Immature natural killer cell (primary cell): ENCODE measurements at places on chromosomes 1 and 21.

- H3K4me1 ChIP-seq: peaks cover 2% of the 10 kb centered on the region
- H3K27me3 ChIP-seq: peaks cover 4% of the 10 kb centered on the region
- H3K36me3 ChIP-seq: peaks cover 9% of the 10 kb centered on the region
- DNase-seq: no peak
- H3K27ac ChIP-seq: no peak overlapping the region
- no peak overlapping the region for H3K4me3 ChIP-seq
These were observed 4.6 kb downstream of the SPATC1L start for GRCh38 chr21:46179708-46180078.

GRCh38 chr1:204462229-204462561, 32.4 kb downstream of the PIK3C2B start:
- peaks cover 31% of the 10 kb centered on the region for H3K36me3 ChIP-seq
- peaks cover 68% of the 10 kb centered on the region for H3K4me1 ChIP-seq
- H3K27ac ChIP-seq: peak overlapping the region; percentile 63
- H3K4me3 ChIP-seq: no peak overlapping the region
- no peak for DNase-seq

DNA sequence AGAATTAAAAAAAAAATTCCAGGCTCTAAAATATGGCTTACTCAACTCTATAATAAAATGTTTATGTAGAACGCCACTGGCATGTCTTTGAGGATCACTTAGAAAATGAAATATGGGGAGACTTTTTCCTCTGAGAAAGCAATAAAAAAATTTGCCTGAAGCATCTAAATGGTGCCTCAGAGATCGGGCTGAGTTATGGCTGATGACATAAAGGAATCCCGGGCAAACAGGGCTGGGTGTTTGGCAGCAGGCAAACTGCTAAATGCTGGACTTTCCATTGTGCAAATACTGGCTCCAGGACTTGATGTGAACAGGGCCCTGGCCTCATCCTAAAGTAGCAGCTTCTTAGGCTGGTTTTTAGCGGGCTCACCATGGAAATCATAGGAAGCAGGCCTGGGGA, 44.5 kb upstream of the C1orf87 start:
- DNase-seq: no peak
- no peak overlapping the region for H3K27ac ChIP-seq
- no peaks in the 10 kb centered on the region for H3K27me3 ChIP-seq
- no peaks in the 10 kb centered on the region for H3K36me3 ChIP-seq
- no peak overlapping the region for H3K4me3 ChIP-seq

- H3K4me1 ChIP-seq: peaks cover 7% of the 10 kb centered on the region
- DNase-seq: peak; percentile 47
- peaks cover 11% of the 10 kb centered on the region for H3K36me3 ChIP-seq
These were observed at the start of gene CFAP126 for GRCh38 chr1:161367684-161368400. CFAP126 (minus strand) TSS chr1:161367876; CDS start chr1:161367868, 8 bp downstream.

DNA sequence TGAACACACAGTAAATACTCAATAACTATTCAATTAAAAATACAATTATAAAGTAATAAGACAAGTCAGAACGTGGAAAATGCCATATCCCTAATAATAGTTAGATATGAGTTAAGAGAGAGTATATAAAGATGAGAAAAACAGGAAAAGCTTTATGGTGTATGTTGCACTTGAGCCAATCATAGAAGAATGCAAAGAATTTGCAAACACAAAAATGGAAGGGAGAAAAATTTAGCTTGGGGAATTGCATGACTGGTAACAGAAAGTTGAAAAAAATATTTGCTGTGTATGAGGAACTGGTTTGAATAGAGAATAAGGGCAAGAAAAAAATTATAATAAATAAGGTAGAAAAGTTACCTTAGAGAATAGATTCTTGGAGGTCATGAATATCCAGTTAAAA, 739.6 kb upstream of the CXADR start:
- no peak overlapping the region for H3K4me3 ChIP-seq
- no peak overlapping the region for H3K27ac ChIP-seq
- H3K36me3 ChIP-seq: no peaks in the 10 kb centered on the region
- H3K27me3 ChIP-seq: no peaks in the 10 kb centered on the region
- H3K4me1 ChIP-seq: no peaks in the 10 kb centered on the region
- DNase-seq: no peak

- no peak overlapping the region for H3K4me3 ChIP-seq
- no peaks in the 10 kb centered on the region for H3K4me1 ChIP-seq
- H3K36me3 ChIP-seq: no peaks in the 10 kb centered on the region
- peaks cover 1% of the 10 kb centered on the region for H3K27me3 ChIP-seq
- H3K27ac ChIP-seq: no peak overlapping the region
These were observed 123.4 kb downstream of the SIK1 start for GRCh38 chr21:43303275-43304178.

DNA sequence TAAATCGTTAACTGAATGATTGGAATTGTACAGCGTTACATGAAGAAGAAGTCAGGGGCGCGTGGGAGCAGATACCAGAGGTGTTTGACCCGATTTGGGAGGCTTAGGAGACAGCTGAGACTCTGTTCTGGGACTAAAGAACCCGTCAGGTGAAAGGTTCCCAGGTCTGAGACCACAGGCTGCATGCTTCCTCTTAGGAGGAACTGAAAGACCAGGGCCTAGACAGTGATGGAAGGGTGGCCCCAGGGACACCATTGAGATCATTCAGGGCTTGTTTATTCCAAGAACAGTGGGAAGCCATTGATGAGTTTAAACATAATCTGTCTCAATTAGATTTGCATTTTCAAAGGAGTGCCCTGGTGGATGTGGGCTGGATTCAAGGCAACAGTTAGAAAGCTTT, 904 bp downstream of the KLF17 start:
- no peak overlapping the region for H3K27ac ChIP-seq
- no peaks in the 10 kb centered on the region for H3K4me1 ChIP-seq
- peaks cover 7% of the 10 kb centered on the region for H3K27me3 ChIP-seq
- no peak for DNase-seq
- no peaks in the 10 kb centered on the region for H3K36me3 ChIP-seq

DNA sequence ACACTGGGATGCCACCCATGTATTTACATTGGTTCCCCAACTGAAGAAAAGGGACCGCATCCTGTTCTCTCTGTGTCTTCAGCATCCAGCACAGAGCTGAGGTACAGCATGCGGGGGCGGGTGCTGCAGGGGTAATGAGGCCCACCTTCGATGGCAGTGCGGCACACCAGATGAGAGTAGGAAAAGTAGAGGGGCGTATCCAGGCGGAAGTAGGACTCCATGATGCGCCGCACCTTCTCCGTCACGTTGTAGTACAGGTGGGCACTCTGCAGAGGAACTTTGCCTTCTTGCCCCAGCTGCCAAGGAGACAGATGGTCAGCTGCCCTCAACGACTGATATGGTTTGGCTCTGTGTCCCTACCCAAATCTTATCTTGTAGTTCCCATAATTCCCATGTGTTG, 10.0 kb upstream of the CLDN19 start:
- no peak for DNase-seq
- H3K36me3 ChIP-seq: peaks cover 52% of the 10 kb centered on the region
- H3K27ac ChIP-seq: no peak overlapping the region

GRCh38 chr21:46003575-46004007, 22.0 kb downstream of the COL6A1 start:
- peaks cover 3% of the 10 kb centered on the region for H3K27me3 ChIP-seq
- no peaks in the 10 kb centered on the region for H3K4me1 ChIP-seq
- no peak overlapping the region for H3K4me3 ChIP-seq
- H3K27ac ChIP-seq: no peak overlapping the region

DNA sequence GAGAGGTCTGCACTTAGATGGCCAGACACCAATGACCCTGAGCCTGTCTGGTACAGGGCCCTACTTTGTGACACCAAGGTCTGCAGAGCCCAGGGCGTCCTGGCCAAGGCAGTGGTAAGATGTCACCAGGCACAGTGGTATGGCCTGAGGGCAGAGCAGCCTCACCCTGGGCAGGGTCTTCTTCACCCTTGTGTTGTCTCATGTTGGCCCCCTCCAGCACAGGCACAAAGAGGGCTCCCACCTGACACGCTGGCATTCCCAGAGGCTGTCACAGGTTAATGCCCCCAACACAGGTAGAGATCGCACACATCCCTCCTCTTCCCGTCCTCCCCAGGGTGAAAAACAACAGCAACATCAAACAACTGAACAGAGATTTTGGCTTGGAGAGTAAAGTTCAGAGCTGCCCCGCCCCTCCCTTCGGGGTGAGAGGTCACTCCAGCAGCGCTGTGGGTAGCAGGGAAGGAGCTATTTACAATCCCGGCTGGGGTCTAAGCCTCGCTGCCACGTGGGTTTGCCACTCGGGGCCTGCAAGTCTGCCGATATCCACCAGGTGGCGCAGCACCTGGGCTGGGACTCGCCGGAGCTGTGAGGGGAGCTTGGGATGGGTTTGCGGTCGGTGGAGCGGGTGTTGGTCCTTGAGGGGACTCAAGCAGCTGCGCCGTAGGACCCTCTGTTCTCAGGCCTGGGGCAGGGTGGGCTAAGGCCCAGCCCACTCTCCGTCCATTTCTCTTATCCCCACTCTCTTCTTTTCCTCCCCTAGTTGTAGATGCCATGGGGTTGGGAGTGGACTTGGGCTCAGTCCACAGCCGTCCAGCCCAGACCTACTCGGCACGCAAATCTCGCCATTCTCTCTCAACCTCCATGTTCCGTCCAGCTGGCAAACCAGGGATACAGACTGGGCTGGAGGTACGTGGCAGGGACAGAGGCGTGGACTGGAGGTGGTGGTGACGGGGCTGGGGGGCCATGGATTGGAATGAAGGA, 12.7 kb downstream of the EFNA3 start:
- H3K36me3 ChIP-seq: no peaks in the 10 kb centered on the region
- peaks cover 1% of the 10 kb centered on the region for H3K4me1 ChIP-seq
- H3K4me3 ChIP-seq: no peak overlapping the region
- no peak overlapping the region for H3K27ac ChIP-seq
- DNase-seq: peak; percentile 68

GRCh38 chr1:205494115-205494514, 10.4 kb upstream of the CDK18 start:
- no peaks in the 10 kb centered on the region for H3K36me3 ChIP-seq
- no peak overlapping the region for H3K4me3 ChIP-seq
- peaks cover 3% of the 10 kb centered on the region for H3K4me1 ChIP-seq

DNA sequence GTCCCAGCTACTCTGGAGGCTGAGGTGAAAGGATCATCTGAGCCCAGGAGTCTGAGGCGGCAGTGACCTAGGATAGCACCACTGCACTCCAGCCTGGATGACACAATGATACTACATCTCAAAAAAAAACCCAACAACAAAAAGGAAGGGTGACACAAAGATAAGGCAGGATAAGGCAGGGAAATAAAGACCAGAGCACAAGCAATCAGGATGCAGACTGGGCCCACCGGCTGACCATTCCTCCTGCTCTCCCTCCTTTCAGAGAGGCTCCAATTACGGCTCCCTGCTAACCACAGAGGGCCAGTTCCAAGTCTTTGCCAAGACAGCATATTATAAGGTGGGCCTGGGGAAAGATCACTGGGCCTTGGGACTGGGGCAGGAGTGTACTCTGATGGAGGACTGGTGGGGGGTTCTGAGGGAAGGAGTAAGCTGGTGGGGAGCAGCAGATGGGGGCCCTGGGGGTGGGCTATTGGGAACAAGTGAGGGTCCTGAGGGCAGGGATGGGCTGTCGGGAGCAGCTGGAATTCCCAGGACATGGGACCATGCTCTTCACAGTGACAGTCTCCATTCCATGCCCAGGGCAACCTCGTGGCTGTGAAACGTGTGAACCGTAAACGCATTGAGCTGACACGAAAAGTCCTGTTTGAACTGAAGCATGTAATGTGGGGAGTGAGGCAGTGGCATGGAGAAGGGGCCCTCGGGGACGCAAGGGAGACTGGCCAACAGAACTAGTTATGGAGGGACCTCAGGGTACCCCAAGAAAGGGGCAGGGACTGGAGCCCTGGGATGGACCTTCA, 7.3 kb downstream of the NPR1 start:
- H3K4me1 ChIP-seq: no peaks in the 10 kb centered on the region
- H3K27me3 ChIP-seq: peaks cover 18% of the 10 kb centered on the region
- H3K4me3 ChIP-seq: no peak overlapping the region
- H3K36me3 ChIP-seq: no peaks in the 10 kb centered on the region

- no peaks in the 10 kb centered on the region for H3K36me3 ChIP-seq
- H3K4me1 ChIP-seq: peaks cover 41% of the 10 kb centered on the region
- DNase-seq: peak; percentile 13
- H3K27me3 ChIP-seq: peaks cover 9% of the 10 kb centered on the region
- H3K27ac ChIP-seq: peak overlapping the region; percentile 96
These were observed 1.7 kb downstream of the WASF2 start for GRCh38 chr1:27487966-27488884.

GRCh38 chr21:23131177-23131576, 2133.0 kb downstream of the NCAM2 start:
- no peaks in the 10 kb centered on the region for H3K4me1 ChIP-seq
- H3K27ac ChIP-seq: no peak overlapping the region
- no peak for DNase-seq
- H3K36me3 ChIP-seq: no peaks in the 10 kb centered on the region

DNA sequence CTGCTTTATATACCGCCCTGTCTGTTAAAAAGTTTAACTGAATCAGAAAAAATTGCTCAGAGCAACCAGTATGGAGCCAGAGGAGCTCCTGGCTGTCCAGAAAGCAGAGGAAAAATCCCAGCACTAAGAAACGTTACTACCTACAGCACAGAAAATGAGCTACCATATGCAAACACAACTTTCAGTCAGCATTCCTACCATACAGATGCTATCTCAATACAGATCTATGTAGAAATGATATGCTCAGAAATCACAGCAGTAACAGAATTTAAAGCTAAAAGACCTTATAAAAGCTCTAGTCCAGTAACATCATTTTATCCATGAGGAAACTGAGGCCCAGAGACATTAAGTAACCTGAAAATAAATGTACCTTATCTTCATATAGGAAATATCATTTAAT, 38.7 kb downstream of the PCNX2 start:
- no peak for DNase-seq
- H3K4me3 ChIP-seq: no peak overlapping the region
- no peaks in the 10 kb centered on the region for H3K4me1 ChIP-seq
- no peaks in the 10 kb centered on the region for H3K27me3 ChIP-seq

GRCh38 chr1:18752409-18752808, 107.1 kb downstream of the TAS1R2 start:
- H3K4me3 ChIP-seq: no peak overlapping the region
- no peaks in the 10 kb centered on the region for H3K4me1 ChIP-seq
- H3K27me3 ChIP-seq: peaks cover 6% of the 10 kb centered on the region
- DNase-seq: no peak
- no peaks in the 10 kb centered on the region for H3K36me3 ChIP-seq
- H3K27ac ChIP-seq: no peak overlapping the region

DNA sequence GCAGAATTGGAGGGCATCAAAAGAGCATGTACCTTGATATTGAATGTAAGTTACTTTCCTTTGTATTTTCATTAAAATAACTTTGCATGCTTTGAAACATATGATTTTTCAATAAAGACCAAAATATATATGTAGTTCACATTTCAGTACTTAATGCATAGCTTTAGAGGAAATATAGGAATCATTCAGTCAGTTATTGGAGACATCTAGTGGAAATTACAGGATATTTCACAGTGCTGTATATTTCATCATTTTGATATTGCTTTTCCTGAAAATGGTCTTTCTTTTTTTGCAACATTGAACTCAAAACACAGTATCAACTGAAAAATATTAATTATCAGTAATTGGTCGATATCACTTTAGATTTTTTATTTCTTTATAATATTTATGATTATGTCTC, 375.8 kb downstream of the NCAM2 start:
- no peak overlapping the region for H3K27ac ChIP-seq
- no peak for DNase-seq
- H3K4me3 ChIP-seq: no peak overlapping the region
- no peaks in the 10 kb centered on the region for H3K27me3 ChIP-seq
- no peaks in the 10 kb centered on the region for H3K4me1 ChIP-seq
- H3K36me3 ChIP-seq: no peaks in the 10 kb centered on the region
